Omental fat pad (tissue), 4 donors: ENCODE measurements at places on chromosomes 16 and 17. TPM values are rescaled to one million over a fixed set of nuclear protein-coding genes. Genes with fewer than 3 reads are reported as not detected.

Gene TMEM114
- total RNA-seq: not detected

Gene CDRT4
- 1.3 TPM for total RNA-seq

Gene ASGR1
- 0.56 TPM for total RNA-seq

Gene WIPI1
- total RNA-seq: 53.2 TPM

Gene HAS3
- 0.56 TPM for total RNA-seq

Gene HS3ST6
- not detected for total RNA-seq

Gene OR4D1
- total RNA-seq: not detected

Gene KRTAP2-2
- not detected for total RNA-seq

Gene ZNF785
- 4.5 TPM for total RNA-seq

Gene ABCC11
- total RNA-seq: 0.79 TPM
